ENCODE measurements at places on chromosomes 2 and 18.

GRCh38 chr2:191557841-191558240, 120.1 kb upstream of the NABP1 start:
- no peak for DNase-seq

GRCh38 chr2:78873526-78873925, 152.0 kb upstream of the REG3G start:
- no peak for DNase-seq

DNA sequence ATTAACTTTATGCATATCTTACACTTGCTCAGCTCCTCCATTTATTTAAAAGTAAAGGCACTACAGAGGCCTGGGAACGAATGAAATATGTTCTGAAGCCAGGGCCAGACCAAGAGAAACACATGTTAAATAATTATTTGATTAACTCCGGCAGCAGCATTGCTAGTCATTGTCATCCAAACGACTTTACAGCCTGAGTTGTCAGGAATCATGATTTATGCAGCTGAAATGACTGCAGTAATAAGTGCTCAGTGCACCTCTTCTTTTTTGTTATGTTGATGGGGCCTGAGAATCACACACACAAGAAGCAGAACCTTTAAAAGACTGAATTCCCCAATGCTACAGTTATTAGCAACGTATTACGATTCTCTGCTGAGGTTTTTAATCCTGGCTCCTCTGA, 58.9 kb downstream of the EPHA4 start:
- no peak for DNase-seq

DNA sequence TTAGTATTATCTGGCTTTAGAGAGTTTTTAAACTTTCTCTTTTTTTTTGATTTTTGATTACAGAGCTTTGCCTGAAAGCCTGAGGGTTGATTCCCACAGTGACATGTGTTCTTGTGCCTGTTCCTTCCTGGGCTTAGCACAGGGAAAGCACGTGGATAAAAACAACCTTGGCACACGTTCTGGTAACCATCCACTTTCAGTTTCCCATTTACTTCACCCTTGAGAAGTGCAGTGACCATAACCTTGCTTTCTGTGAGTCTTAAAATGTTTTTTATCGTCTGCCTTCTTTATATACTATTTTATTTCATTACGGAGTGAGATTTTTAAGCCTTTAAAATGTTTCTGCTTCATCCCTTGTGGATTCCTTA, 11.5 kb downstream of the CD226 start:
- no peak for DNase-seq

DNA sequence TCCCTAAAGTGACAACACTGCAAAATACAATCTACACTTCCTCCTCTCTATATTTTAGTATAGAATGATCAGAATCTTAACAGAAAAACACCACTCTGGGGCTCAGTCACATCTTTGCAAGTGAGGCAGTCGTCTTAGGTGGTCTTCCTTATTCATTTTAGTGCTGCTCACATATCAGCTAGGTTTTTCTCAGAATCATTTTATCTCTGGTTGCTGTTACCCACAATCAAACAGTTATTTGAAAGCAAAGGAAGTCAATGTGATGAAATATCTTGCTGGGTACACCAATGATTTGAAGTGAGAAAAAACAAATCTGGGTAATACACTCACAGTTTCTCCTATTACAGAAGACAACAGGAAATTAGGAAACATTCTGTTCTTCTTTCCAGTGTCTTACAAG, 275.2 kb downstream of the DSEL start:
- DNase-seq = no peak

GRCh38 chr2:183630964-183631363, 506.7 kb downstream of the NUP35 start:
- DNase-seq = no peak

- DNase-seq = no peak
Observed at GRCh38 chr2:229714736-229715541, 584 bp upstream of the DNER start.

DNA sequence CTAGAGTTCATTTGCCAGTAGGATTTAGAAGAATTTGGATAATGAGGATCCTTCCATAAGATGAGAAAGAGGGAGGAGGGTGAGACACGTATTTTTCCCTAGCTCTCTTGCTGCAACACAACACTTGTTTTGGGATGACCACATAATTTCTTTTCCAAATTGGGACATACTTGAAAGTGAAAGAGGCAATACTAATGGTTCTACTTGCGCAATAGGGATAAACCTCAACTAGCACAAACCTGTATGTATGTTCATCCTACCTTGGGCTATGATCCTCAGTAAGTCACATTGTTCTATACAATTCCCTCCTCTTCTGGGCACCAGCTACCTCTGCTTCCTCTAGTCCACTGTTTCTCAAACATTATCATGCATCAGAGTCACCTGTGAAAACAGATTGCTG, 1208.8 kb upstream of the LRRTM1 start:
- DNase-seq = no peak

- DNase-seq = no peak
Observed at GRCh38 chr18:58993260-58993659, 128.6 kb downstream of the ZNF532 start.

DNA sequence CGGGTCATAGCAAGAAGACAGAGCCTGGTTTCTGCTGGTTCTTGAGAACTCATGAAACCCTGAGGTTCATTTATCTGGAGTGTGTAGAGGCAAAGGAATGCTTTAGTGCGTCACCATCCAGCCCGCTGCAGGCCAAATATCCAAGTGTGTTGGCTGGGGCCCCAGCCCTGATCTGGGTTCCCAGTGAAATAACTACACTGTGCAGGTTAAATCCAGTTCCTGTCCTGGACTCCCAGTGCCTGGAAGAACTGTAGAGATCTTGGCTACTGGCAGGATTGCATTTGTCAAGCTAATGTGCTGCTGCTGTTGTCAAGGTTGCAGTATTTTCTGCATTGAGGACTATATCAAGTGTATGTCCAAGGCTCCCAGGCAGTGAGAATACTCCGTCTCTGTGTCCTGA, 89.9 kb downstream of the MAPK4 start:
- DNase-seq = no peak

- DNase-seq = no peak
Observed at GRCh38 chr2:202519453-202519852, 115.3 kb upstream of the FAM117B start.

GRCh38 chr2:241489733-241490680, 18.4 kb downstream of the STK25 start:
- DNase-seq = peak; percentile 78

DNA sequence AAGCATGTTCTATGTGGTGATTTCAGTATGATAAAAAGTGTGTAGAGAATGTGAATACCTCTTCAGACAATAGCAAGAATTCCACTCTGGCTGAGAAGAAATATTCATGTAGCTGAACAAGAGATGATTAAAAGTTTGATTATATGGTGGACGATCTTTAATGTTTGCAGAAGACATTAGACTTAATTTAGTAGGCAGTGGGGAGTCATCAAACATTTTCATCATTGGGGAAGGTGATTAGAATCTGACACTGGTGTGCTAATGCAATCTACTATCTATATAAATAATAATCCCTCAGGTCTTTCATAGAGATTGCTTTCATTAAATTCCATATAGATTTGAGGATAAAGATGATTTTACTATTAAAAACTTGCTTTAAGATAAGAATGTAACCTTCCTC, 761.0 kb downstream of the SOCS6 start:
- DNase-seq = no peak

GRCh38 chr2:47636176-47636575, 146.8 kb upstream of the MSH6 start:
- no peak for DNase-seq

DNA sequence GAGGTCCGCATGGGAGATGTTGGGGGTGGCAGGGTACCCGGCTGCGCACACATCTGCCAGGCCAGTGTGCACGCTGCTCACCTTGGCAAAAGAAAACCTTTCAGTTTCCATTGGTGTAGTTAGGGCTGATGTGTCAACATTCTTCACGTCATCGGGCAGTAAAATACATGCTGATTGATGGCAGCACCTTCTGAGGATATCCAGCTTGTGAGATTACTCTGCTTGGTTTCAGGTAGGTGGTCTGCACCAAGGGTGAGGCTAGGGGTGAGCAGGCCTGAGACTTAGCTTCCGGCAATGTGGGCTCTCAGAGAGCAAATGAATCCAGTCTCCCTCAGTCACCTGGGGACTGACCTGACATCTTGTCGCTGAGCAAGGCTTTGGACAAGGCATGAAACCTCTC, 19.3 kb upstream of the ACKR3 start:
- no peak for DNase-seq

DNA sequence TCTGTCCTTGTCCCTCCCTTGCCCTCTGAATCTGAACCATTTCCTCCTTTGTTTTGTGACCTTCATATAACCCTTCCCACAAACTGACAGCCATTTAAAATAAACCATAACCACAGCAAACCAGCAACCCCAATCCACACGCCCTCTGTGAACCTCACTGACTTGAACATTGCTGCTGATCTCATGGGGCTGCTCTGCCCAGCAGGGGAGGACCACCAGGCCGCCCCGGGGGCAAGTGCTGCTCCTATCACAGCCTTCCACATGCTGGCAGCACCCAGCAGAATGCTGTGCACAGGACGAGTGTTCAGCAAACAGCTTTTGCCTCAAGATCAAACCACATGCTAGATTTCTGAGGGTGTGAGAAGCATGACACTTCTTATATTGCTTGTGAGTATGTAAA, 73.9 kb upstream of the UXS1 start:
- DNase-seq = no peak

- no peak for DNase-seq
Observed at GRCh38 chr2:207202645-207203044, 36.9 kb upstream of the KLF7 start.

DNA sequence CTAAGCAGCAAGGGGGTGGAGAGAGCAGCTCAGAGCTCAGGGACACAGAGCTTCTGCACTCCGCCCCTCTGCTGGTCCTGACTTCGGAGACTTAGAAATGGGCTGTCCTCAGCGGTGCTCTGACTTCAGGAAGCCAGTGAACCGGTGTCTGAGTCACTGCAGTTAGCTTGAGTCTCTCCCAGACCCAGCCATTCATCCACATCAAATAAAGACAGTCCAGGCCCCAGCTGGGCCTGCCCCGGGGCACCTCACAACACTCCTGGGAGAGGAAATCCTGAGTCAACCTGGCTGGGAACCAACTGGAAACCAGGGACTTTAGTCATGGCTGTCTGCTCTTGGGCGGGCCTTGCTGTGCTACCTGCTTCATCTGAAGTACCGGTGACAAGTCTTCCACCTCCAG, 5.4 kb upstream of the ITGB6 start:
- no peak for DNase-seq

GRCh38 chr2:177464549-177464948, 72.0 kb downstream of the AGPS start:
- no peak for DNase-seq

DNA sequence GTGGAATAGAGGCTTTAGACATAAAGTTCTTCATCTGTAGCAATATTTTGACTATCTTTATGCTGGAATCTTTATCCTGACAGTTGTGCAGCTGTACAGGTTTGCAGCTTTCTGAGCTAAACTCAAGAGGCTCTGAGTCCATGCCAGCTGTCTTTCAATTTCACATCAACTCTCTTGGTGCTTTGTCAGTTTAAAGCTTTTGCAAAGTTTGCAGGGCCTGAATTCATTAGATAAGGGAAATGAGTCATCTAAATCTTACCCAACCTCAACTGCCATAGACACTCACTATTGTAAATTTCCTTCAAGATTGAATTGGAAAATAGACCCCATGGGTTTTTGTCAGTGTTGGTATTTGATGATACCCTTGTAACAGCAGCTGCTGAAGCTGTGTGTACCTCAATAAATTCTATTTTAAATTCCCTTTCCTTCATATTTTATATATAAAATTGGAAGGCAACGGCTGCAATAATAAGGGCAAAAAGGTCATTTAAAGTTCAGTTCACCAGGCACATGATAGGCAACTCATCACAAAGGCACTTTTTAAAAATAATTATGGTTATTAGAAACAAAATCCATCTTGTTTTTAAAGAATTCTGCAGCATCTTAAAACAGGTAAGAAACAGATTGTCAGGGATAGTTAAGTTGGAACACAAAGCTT, 169.9 kb upstream of the SLC39A10 start:
- DNase-seq = peak; percentile 15

DNA sequence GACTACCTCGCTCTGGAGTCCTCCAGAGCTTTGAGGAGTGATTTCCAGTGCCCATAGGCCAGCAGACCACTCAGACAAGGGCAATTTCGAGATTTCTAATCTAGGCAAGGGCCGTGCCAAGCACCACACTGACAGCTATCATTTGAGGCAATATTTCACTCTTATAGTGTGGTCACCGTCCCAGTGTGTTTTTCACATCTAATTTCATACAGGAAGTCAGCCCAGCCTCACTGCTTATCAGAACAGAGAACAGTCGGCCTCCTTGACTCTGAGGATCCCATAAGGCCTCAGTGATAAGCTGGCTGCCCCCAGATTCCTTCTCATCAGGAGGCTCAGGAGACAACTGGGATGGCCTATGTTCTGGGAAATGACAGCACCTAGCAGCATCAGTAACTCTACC, 581 bp downstream of the CAPN14 start:
- no peak for DNase-seq

DNA sequence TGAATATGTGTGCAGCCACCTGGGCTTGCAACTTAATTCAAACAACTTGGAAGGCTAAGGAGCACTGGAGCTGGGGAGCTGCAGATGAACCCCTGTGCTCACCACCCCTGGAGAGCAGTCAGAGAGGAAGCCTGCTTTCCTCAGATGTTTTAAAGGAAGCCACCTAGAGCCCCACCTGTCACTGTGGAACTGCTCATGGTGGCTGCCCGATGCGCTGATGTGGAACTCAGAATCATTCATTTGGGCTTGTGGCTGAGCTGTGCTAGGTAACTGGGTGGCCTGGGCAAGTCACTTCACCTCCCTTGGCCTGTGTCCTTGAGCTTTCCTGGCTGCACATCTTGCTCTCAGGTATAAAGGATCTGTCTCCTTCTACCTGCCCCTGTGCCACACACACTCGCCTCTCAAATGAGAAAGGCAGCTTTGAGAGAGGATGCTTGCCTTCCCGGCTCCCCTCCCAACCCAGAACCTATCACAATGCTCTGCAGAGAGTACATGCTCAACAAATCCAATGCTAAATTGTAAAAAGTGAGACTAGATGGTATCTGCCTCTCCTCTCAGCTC, 41.3 kb downstream of the BCL11A start:
- DNase-seq = no peak

GRCh38 chr18:22900558-22901238, 32.4 kb upstream of the RBBP8 start:
- DNase-seq = no peak

DNA sequence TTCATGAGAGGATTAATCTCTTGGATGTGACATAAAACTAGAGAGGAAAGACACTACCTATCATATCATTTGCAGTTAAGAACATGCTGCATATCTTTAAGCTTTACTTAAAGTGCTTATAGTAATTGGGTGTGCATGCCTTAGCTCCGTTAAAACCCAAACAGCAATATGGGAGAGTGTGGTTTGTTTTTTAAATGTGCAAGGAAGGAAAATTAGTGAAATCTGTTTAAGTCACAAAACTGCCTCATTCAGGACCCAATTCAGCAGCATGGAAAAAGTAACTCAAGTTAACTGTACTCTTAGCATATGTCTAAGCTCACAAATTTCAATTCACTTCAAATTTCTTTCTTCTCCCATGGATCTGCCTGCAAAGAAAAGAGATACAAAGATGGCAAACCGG, 182.2 kb downstream of the ARHGAP15 start:
- no peak for DNase-seq

- no peak for DNase-seq
Observed at GRCh38 chr2:185161701-185162100, 563.4 kb downstream of the ZNF804A start.

GRCh38 chr2:237873421-237873831, 14.0 kb downstream of the RAMP1 start:
- DNase-seq = no peak

GRCh38 chr18:44909191-44909719, 228.6 kb downstream of the SETBP1 start:
- DNase-seq = no peak

Data from hematopoietic multipotent progenitor cell treated with erythropoietin and hydrocortisone succinate and interleukin-3 and kit ligand, for 17 days (in vitro differentiated cells).